ENCODE measurements at places on chromosomes 5 and 9.

DNA sequence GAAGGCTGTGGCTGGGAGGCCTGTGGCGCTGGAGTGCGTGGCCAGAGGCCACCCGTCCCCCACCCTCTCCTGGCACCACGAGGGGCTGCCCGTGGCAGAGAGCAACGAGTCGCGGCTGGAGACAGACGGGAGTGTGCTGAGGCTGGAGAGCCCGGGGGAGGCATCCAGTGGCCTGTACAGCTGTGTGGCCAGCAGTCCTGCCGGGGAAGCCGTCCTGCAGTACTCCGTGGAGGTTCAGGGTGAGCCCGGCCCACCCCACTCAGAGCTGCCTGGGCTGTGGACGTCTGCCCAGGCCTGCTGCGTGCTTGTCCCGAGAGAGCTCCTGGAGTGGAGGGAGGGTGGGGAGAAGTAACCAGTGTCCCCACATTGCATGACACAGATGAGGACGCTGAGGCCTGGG lies 89.2 kb downstream of the HMCN2 start:
- DNase-seq: no peak

DNA sequence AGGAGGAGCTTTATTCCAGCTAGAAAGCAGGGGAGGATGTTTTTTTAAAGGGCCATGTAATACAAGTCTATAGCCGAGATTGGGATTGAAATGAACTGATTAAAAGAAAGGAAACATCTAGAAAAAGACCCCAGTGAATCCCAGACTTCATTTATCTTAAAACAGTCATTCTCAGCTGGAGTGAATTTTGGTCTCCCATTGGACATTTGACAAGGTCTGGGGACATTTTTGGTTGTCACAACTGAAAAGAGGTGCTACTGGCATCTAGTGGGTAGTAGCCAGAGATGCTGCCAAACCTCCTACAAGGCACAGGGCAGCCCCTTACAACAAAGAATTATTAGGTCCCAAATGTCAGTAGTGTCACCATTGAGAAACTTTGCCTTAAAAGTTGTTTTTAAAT lies 16.3 kb upstream of the SPINK4 start:
- DNase-seq: no peak

DNA sequence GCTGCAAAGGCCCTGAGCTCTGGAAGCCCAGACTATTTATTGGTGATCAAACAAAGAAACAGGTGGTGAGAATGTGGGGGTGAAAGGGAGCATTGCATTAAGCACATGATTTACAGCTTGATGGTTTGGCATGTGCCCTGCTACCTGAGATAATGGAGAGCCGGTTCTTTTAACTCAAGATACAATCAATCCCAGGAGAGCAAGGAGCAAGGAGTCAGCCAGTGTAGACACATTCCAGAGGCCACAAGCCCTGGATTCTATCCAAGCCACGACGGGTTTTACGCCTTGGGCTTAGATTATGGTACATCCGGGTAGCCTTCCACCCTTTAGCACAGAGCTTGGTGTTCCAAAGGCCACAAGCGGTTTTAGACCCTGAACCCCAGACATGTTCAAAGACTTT lies 292.2 kb downstream of the CYLC2 start:
- no peak for DNase-seq

- DNase-seq: no peak
Observed at GRCh38 chr5:5572010-5572865, 149.8 kb downstream of the ICE1 start.

GRCh38 chr9:2242831-2243330 lies 227.7 kb downstream of the SMARCA2 start:
- no peak for DNase-seq

DNA sequence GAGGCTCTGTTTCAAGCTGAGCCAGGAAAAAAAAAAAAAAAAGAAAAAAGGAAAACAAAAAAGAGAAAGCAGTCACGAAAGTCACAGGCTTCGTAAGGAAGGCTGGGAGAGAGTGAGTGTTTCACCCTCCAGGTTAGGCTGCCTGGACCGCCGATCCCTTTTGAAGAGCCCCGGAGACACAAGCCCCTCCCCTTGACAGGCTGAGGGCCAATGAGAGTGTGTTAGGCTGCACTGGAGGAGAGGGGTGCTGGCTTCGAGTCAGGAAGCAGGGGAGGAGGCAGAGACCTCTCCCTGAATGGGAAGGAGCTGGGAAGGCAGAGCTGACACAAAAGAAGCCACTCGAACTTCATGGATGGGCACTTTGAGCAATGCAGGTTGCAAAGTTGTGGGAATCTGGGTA lies at the start of gene NMUR2:
Gene NMUR2, minus strand, starts transcription at position 135 of the 400 bp plus-strand sequence. CDS start 166 bp downstream, outside the sequence.
- DNase-seq: no peak

- no peak for DNase-seq
Observed at GRCh38 chr9:68869022-68869421, 144.9 kb downstream of the PRKACG start.

DNA sequence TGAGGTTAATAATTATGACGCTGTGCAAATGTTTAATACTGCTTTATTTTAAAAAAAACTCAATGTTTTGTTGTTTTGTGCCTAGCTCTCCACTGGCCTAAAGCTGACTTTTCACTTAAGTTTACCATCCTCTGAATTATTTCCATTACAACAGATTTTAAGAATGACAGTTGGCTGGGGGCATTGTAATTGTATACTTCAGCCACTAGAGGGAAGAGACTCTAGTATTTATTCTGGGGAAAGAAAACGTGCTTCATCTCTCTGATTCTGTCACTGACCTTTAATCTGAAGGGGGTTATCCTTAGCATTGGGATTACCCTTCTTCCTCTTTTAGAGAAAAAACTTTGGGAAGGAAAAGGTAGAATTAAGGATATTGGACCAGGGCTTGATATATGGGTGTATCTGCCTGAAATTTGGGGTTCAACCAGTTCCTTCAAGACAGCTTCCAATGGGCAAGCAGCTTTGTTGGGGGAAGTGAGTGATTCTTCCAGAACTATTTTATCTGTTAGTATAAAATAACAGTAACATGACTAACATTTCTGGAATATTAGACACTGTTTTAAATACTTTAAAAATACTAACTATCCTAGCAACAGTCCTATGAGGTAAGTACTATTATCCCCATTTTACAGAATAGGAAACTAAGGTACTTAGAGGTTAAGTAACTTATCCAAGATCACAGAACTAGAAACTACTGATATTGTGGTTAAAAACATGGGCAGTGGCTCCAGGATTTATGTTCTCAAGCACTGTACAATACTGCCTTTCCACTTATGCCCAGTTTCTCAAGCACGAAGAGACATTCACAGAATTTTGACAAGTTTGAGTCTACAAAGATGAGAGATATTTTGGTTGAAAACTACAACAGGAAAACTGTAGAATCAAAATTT lies 208.4 kb downstream of the CD180 start:
- no peak for DNase-seq

GRCh38 chr9:89319015-89319905 lies 960 bp downstream of the SECISBP2 start:
- DNase-seq: no peak

- no peak for DNase-seq
Observed at GRCh38 chr5:107812570-107813141, 141.9 kb upstream of the EFNA5 start.

GRCh38 chr5:61386045-61386800 lies 54.2 kb downstream of the ZSWIM6 start:
- DNase-seq: no peak

- DNase-seq: no peak
Observed at GRCh38 chr5:125668884-125669283, 754.3 kb upstream of the GRAMD2B start.

- DNase-seq: no peak
Observed at GRCh38 chr5:113233606-113234005, 201.2 kb downstream of the TSSK1B start.

DNA sequence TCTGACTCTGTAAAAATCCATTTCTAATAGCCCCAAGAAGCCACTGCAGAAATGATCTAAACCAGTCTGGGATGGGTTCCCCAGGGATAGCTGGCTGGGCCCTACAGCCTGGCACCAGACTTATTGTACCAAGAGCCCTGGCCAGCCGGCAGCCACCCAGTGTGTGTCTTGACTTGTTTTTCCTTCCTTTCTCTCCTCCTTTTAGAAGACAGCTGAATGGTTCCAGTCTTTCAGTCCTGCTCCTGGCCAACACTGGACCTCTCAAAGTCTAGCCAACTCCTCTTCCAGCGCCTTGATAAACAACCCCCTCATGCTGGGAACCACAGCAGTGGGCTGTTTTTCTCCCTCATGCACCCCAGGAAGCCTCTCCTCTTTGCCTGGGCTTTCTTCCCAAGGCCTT lies 34.1 kb downstream of the ATOX1 start:
- DNase-seq: no peak

DNA sequence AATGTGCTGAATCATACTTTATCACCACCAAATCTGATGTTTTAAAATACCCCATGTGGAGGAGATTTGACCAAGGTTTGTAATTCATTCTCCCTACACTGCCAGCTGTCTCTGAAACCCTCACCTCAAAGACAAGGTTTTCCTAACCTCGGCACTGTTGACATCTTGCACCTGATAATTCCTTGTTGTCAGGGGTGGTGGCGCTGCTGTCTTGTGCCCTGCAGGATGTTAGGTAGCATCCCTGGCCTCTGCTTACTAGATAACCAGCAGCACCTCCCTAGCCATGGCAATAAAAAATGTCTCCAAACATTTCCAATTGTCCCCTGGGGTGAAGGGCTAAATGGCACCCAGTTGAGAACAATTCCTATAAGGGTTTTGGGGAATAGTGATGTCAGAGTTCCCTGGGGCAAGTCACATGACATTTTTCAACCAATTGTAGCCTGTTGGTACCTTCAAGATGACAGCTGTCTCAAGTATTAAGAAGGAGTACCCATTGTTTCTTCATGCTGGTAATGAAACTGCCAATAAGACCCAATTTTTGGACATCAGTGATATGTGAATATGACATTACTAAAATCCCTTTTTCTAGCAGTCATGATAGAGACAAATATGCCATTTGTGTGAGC lies 160.6 kb upstream of the PLCXD3 start:
- DNase-seq: no peak

DNA sequence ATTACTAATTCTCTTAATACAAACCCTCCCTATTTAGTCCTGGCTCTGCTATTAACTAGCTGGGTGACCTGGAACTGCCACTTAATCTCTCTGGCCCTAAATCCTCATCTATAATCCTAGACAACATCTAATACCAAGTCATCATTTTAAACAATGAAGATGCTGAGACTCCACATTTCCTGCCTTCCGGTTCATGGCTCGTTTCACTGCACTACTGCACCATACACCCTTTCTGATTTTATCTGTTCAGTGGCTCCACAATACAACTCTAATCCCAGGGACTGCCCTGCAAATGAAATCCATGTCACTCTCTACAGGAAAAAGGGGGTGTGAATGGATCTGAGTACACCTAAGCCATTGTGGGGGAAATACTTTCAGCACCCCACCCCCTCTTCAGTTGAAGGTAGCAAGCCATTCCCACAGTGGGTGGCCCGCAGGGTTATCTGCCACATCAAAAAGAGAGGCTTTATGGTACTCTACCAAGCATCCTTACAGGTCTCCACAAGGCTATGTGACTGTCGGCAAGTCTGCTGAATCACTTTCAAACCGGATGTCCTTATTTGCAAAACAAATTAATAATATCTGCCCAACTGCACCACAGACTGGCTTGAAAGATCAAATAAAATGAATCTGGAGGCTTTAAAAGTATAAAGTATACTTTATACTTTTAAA lies 89.5 kb downstream of the EPB41L4A start:
- DNase-seq: no peak

DNA sequence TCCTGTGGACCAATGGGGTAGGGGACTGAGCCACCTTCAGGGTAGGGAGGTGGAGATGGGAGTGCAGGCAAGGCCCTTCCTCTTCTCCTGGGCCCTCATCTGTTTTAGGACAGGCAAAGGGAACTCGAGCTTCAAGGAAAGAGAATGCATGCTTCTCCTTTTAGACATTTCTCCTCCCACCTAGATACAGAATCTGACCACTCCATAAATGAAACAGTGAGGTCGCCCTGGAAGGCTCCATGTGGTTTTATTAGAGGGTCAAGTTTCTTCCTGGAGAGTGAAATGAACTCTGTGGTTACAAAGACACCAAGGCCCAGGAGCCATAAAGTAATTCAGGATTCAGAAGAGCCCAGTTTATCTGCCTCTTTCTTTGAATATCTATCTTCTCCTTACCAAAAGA lies 14.9 kb downstream of the LHFPL2 start:
- no peak for DNase-seq

DNA sequence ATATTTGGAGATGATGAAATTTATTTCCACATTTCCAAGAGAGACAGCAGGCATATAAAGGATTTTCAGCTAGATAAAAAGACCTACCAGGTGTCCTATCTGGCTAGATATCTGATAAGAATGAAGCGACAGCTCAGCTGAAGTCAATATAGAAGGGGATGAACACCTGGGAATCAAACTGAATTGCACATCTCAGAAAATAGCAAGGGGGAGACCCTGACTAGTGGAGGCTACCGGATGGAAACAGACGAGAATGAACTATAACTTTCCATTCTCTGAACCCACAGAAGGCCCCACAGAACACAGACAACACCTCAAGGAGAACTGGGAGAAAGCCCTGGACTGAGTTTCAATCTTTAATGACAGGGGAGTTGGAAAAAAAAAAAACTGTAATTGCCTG lies 51.1 kb downstream of the CPLANE1 start:
- no peak for DNase-seq

Measured in effector memory CD4-positive, alpha-beta T cell (primary cell).